ENCODE measurements at places on chromosomes 16 and 17. TPM values are rescaled to one million over a fixed set of nuclear protein-coding genes. Genes with fewer than 3 reads are reported as not detected.
A peak's percentile ranks its signal among the peaks of the same experiment; 100 is the strongest.

DNA sequence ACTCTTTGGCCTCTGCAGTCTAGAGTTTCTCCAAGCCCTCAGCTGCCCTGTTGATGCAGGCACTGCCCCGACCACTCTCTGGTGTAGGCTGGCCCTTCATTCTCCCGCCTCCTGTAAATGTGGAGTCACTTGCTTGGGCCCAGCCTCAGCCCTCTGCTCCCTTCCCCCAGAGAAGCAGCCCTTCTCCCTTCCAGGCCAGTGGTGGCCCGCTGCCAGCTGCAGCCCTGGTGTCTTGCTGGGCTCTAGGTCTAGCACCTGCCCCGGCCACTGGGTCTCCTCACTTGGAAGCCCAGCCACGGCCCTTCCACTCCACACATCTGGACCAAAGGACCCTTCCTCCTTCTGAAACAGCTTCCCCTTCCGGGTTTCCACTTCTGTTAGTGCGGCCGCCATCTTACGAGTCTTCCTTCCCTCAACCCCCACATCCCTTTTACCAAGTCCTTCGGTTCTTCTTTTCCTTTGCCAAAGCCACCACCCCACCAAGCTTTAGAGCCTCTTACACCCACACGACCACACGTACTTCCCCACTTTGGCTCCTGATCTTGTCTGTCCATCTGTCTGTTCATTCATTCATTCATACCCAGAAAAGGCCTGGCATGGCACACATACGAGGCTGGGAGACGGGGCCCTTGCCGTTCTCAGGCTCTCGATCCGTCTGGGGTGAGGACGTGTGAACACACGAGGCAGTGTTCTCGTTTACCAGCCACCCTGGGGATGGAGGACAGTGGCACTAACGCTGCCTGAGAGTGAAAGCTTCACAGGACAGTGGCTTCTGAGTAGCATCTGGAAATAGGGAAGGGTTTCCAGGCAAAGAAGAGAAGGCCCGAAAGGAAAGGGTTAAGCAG is 68.0 kb downstream of the ABR start:
- no peak overlapping the region for H3K27ac ChIP-seq
- H3K27me3 ChIP-seq, result no peaks in the 10 kb centered on the region
- no peak overlapping the region for H3K4me3 ChIP-seq

DNA sequence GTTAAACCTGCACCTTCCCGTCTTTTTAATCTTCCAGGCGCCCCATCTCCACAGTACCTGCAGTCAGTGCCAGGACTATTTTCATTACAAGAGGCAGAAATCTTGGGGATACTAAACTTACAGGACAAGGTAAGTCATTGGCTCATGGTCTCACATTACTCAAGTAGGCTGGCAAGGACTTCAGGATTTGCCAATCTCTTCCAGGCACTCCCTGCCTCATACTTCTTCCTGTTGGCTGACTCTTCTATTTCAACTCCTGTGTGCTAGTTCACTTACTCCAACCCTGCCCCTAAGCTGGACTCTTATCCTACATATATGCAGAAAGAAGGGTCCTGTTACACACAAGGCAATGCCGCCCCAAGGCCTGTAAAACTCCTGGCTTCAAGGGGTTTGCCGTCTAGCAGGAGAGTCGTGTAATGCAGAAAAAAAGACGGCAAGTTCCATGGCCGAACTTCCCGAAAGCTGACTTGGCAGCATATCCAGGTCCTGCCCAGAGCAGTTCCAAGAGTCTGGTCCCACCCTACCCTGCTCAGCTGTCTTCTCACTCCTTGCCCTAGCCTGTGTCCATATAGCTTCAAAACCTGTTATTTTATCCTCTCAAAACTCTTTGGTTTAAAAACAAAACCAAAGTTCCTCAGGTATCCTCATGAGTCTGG is 14.8 kb downstream of the ERN1 start:
- no peaks in the 10 kb centered on the region for H3K27me3 ChIP-seq
- no peak overlapping the region for H3K4me3 ChIP-seq
- no peak for DNase-seq

ZNF213 gene
- 10.6 TPM for total RNA-seq

DNA sequence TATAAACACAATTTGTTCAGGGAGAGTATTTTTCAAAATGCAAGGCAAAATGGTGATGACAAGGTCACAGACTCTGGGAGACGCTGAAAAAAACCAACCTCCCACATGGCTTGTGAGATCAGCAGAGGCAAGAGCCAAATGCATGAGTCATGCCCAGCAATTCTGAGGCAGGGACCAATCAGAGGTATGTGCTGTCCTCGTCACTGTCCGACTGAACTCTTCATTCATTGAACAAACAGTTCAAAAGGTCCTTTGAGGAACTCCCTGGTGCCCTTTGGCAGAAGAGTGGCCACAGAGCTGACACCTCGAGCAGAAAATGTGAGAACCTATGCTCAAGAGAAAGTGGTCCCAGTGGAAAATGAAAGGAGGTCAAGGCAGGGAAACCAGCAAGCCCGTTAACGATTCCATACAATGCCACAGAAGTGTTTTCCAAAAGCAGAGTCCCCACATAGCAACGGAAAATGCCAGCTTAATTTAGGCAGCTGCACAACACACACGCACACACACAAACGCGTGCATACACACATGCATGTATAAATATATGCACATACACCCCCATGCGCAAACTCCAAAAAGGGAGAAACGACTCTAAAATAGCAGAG is 50.9 kb downstream of the CDH11 start:
- peak; percentile 13 for DNase-seq
- no peaks in the 10 kb centered on the region for H3K27me3 ChIP-seq
- H3K4me1 ChIP-seq, result 0 out of 2 replicates have a peak, but pooled peaks cover 5% of the 10 kb centered on the region
- H3K27ac ChIP-seq, result no peak overlapping the region
- H3K4me3 ChIP-seq, result no peak overlapping the region

- H3K36me3 ChIP-seq, result no peaks in the 10 kb centered on the region
- DNase-seq, result no peak
- H3K4me1 ChIP-seq, result peaks cover 28% of the 10 kb centered on the region
- H3K4me3 ChIP-seq, result no peak overlapping the region
Measured at GRCh38 chr17:4247361-4247970, 16.3 kb downstream of the ANKFY1 start.

DNA sequence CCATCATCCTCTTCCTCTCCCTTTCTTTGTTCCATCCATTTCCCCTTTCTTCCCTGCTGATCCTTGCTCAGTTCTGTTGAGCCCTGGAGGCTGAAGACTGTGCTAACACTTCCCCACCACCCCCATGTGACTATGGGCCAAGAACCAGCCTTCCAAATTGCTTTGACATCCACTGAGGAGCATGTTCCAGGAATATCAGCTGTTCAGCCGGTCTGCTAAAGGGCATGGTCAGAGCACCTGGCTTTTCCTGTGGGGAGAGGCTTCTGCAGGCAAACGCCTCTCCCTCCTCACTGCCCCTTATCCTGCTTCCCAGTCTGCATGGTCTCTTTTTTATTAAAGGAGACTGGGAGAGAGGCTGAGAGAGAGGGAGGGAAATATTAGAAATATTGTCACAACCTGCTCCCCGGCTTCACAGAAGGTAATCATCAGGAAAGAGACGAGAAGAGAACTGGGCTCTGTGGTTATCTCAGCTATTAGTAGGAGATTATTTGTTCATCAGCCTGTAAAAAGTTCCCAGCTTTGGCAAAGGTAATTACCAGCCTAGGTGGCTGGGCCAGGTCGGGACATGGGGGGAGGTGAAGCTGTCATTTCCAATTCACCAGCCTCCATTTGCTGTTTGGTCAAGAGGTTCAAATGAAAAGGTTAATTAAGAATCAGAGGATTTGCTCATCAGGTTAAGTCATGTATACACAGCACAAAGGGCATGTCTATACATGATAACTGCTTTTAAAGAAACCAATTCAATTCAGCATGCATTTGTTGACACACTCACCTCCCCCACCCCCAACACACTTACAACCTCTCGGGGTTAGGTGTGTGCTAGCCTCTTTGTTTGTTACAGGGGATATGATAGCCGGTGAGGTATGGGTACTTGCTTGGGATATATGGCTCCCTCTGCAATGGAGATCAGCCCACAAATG is 83.7 kb upstream of the CRHR1 start:
- H3K4me1 ChIP-seq, result peaks cover 7% of the 10 kb centered on the region
- H3K36me3 ChIP-seq, result no peaks in the 10 kb centered on the region
- H3K4me3 ChIP-seq, result no peak overlapping the region

DNA sequence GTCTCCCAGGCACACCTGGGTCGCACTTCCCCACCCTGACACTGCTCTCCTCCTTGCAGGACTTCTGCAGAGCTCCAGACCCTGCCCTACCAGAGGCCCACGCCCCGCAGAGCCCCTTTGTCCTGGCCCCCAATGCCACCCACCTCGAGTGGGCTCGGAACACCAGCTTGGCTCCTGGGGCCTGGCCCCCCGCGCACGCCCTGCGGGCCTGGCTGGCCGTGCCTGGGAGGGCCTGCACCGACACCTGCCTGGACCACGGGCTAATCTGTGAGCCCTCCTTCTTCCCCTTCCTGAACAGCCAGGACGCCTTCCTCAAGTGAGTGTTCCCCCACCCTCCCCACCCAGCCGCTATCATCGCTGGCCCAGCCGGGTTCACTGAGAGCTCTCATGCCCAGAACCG is 79.6 kb downstream of the MGAT5B start:
- no peak for DNase-seq
- no peak overlapping the region for H3K27ac ChIP-seq
- no peaks in the 10 kb centered on the region for H3K36me3 ChIP-seq
- no peaks in the 10 kb centered on the region for H3K27me3 ChIP-seq
- H3K4me1 ChIP-seq, result peaks cover 6% of the 10 kb centered on the region
- no peak overlapping the region for H3K4me3 ChIP-seq

All from GM23338 (cell line).